ENCODE measurements at places on chromosomes 6 and 20. TPM values are rescaled to one million over a fixed set of nuclear protein-coding genes. Genes with fewer than 3 reads are reported as not detected.

FUT9 gene
- total RNA-seq = not detected

MYBL2 gene
- 0.54 TPM for total RNA-seq

SCUBE3 gene
- 85.1 TPM for total RNA-seq

SLC22A2 gene
- total RNA-seq = not detected

SLPI gene
- 32.0 TPM for total RNA-seq

ZNF165 gene
- 5.3 TPM for total RNA-seq

GPR63 gene
- total RNA-seq = 1.7 TPM

RUNX2 gene
- 1.6 TPM for total RNA-seq

DNA sequence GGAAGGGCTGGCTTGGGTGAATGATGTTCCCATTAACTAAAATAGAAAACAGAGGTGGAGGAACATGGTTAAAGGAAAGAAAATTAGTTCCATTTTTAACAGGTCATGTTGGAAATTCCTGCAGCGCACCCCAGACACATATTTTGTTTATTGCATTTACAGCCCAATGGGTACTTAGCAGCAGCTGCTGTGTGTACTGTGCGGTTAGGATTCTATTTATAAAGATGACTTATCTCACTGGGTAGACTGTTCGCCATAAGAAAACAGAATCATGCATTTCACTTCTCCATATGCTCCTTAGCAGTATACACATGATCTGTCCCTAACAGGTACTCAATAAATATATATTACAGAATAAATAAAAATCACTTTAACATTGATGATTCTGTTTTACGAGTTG, 135.8 kb downstream of the SLC35F1 start:
- no peak for DNase-seq
- no peaks in the 10 kb centered on the region for H3K27me3 ChIP-seq
- no peak overlapping the region for H3K4me3 ChIP-seq
- no peaks in the 10 kb centered on the region for H3K36me3 ChIP-seq
- H3K4me1 ChIP-seq = no peaks in the 10 kb centered on the region
- no peak overlapping the region for H3K27ac ChIP-seq

GRCh38 chr6:169725125-169726048, 1.1 kb upstream of the PHF10 start:
- no peak overlapping the region for H3K4me3 ChIP-seq
- H3K27ac ChIP-seq = peak overlapping the region; percentile 97
- peak; percentile 35 for DNase-seq
- H3K4me1 ChIP-seq = peaks cover 12% of the 10 kb centered on the region

DNA sequence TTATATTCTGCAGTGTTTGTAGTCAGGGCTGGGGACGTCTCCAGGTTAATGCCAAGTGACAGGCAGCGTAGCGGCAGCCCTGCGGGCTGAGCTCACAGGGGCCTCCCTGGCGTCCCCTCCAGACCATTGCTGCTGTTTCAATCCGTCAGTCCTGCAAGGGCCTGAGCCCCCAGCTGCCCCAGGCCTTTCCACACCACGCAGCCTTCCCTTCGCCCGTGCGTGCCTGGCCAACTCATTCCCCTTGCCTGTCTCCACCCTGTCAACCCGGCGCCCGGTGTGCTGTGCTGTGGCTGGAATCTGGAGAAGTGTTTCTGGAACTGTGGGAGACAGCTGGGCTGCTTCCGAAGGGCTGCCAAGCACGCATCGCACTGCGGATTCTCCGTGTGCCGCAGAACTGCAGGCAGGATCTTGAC, 11.9 kb downstream of the BHLHE23 start:
- no peak overlapping the region for H3K4me3 ChIP-seq
- H3K27me3 ChIP-seq = no peaks in the 10 kb centered on the region
- H3K36me3 ChIP-seq = no peaks in the 10 kb centered on the region
- no peak overlapping the region for H3K27ac ChIP-seq
- no peaks in the 10 kb centered on the region for H3K4me1 ChIP-seq
- no peak for DNase-seq

GRCh38 chr6:10081075-10081474, 333.8 kb downstream of the TFAP2A start:
- no peaks in the 10 kb centered on the region for H3K27me3 ChIP-seq
- H3K4me1 ChIP-seq = no peaks in the 10 kb centered on the region
- no peak overlapping the region for H3K4me3 ChIP-seq

DNA sequence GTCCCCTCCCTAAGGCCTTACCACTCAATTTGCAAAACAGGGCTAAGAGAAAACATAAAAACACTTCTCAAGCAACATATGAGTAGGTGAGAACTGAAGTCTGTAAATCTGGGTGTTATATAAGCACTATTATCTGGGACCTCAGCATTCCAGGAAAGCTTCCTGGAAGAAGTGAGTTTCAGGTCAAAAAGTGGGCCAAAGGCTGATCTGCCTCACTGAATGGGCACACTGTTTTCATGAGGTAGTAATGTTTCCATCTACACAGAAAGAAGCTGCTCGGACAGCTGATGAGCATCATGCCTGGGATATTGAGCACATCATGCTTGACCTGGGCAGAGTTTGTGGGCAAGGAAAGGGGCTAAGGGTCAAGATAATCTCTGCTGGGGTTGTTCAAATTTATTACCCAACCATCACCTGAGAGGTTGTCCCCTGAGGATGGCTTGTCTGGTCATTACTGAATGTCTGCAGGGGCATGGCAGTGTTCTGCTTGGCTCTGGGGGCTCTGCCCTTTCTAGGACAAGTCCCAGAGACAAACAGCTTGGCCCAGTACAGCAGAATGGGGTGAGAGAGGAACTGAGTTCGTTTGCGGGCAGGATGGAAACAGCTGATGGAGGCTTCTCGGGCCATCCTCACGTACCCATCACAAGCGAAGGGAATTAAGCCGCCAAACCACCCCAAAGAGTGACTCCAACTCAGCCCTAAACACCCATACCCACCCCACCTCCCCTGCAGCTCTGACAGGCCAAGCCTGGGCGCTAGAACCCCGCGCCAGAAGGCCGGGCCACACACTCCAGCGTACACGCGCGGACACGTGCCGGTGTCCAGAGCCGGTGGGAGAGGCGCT, 1.2 kb upstream of the SYNJ2 start:
- no peaks in the 10 kb centered on the region for H3K36me3 ChIP-seq
- H3K27me3 ChIP-seq = no peaks in the 10 kb centered on the region
- H3K4me1 ChIP-seq = peaks cover 9% of the 10 kb centered on the region
- no peak overlapping the region for H3K4me3 ChIP-seq

- H3K27me3 ChIP-seq = no peaks in the 10 kb centered on the region
- no peak for DNase-seq
- no peak overlapping the region for H3K4me3 ChIP-seq
- no peaks in the 10 kb centered on the region for H3K4me1 ChIP-seq
Observed at GRCh38 chr6:51570168-51570921, 517.1 kb downstream of the PKHD1 start.

DNA sequence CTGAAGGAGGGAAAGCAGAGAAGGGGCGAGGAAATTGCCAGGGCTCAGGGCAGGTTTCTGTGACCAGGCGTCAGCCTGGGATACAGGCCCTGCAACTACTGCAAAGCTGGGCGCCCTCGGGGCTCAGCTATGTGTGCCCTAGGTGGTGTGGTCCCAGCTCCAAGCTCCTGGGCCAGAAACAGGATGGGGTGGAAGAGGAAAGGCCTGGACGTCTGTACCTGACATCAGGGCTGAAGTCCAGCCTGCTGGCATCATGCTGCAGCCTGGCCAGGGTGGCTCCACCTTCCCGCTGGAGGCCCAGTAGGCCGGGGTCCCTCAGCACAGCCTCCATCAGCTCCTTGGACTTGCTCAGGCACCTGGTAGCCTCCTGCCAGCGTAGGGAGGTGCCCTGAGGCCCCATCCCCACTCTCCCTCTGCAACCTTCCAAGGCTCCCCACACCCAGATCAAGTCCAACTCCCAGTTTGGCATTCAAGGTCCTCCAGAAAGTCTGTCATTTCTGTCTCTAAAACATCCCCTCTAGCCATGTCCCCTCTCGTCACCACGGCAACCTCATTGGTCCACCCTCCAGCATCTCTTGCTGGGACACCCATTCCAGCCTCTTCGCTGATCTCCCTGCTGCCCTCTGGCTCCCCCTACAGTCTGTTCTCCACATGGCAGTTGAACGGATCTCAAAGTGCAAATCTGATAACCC, 38.2 kb downstream of the KIAA1755 start:
- H3K27me3 ChIP-seq = no peaks in the 10 kb centered on the region
- H3K4me1 ChIP-seq = peaks cover 3% of the 10 kb centered on the region
- DNase-seq = peak; percentile 49
- no peak overlapping the region for H3K27ac ChIP-seq
- H3K36me3 ChIP-seq = no peaks in the 10 kb centered on the region
- no peak overlapping the region for H3K4me3 ChIP-seq

DNA sequence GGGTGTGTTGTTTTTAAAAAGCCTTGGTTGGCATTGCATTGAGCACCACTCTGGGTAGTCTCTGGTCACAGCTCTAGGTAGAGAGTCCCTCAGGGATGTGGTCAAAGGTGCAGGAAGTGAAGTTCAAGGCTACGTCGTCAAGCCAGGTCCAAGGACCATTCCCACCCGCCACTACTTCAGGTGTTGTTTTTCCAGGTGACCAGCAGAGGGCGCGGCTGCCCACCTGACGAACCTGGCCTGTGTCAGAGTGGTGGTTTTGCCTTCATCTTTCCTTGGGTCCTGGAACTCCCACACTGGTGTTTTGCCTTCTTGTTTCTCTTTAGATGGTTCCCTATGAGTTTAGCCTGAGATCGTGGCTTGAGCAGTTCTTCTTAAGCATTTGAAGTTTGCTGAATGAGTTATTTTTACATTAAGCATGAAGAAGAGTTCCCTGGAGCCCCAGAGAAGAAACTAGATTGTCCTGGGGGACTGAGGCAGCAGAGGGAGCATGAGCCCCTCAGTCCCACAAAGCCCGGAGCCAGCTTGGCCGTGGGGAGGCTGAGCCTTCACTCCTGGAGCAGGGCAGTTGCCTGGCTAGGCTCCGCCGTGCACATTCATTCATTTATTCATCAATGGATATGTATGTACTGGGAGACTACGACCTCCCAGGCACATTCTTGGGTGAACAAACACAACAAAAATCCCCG, 5.6 kb upstream of the PHACTR3 start:
- H3K36me3 ChIP-seq = no peaks in the 10 kb centered on the region
- H3K4me3 ChIP-seq = no peak overlapping the region
- peak; percentile 40 for DNase-seq
- H3K4me1 ChIP-seq = no peaks in the 10 kb centered on the region
- no peak overlapping the region for H3K27ac ChIP-seq
- H3K27me3 ChIP-seq = no peaks in the 10 kb centered on the region

DNA sequence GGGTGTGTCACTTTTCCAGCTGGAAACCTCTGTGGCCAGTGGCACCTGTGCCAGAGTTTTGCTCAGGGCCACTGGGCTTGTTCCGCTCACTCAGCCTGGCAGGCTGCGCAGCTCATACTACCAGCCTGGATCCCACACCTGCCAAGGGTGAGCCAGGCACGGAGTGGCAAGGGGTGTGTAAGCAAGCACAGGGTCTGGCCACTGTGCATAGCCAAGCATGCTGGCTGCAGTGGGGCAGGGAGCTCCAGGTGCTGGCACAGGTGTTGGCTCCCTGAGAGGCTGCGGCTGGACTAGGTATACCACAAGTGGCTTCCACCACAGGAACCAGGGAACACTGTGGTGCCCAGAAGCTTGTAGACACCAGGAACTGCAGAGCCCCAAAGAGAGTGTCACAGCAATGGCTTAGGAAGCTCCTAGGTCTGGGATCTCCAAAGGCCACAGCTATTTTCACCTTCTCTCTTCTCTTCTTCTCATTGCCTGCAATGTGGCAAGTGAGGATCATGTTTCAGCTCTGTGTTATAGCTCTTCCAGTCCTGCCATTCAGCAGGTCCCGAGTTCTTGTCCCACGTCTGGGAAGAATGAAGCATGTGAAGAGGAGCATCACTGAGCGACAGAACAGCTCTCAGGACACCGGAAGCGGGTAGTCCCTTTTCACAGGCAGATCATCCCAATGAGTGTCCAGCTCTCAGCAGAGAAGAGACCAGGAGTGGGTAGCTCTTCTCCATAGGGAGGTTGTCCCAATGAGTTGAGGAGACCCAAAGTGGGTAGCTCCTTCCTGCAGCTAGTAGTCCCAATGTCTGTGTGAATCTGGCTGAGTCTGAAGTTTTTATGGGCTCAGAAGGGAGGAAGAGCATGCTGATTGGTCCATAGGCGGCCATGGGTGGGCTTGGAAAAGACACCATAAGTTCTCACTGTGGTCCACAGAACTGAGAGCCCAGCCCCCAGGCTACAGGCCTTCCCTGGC, 41.3 kb downstream of the WASF1 start:
- no peaks in the 10 kb centered on the region for H3K36me3 ChIP-seq
- no peak for DNase-seq
- H3K27ac ChIP-seq = no peak overlapping the region
- no peaks in the 10 kb centered on the region for H3K27me3 ChIP-seq
- no peaks in the 10 kb centered on the region for H3K4me1 ChIP-seq

GRCh38 chr6:30689022-30689865, 1.5 kb downstream of the NRM start:
- H3K27me3 ChIP-seq = no peaks in the 10 kb centered on the region
- H3K27ac ChIP-seq = no peak overlapping the region
- no peak for DNase-seq
- H3K4me3 ChIP-seq = no peak overlapping the region

- DNase-seq = peak; percentile 50
- no peaks in the 10 kb centered on the region for H3K36me3 ChIP-seq
- no peaks in the 10 kb centered on the region for H3K27me3 ChIP-seq
- H3K4me3 ChIP-seq = no peak overlapping the region
- H3K27ac ChIP-seq = no peak overlapping the region
Observed at GRCh38 chr20:35463455-35464300, 8.3 kb downstream of the CEP250 start.

DNA sequence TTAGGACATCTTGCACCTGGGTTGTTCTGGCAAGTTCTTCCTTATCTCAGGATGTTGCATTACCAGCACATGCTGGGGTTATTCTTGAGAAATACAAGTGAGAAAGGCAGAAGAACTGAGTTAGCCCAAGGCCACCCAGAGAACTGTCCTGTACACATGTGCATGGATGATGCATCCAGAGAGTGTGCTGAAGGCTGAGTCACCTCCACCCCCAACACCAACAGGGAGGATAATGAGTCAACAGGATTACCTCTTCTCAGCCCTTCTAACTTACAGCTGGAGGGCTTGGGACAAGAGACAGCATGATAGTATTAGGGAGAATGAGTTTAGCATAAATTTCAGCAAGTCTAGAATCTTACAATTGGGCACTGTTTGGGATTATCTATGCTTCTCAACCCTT, 8.5 kb downstream of the SCGN start:
- H3K4me1 ChIP-seq = no peaks in the 10 kb centered on the region
- no peaks in the 10 kb centered on the region for H3K27me3 ChIP-seq
- no peak overlapping the region for H3K27ac ChIP-seq
- DNase-seq = no peak

GRCh38 chr20:3727401-3728021, 5.0 kb upstream of the HSPA12B start:
- H3K4me3 ChIP-seq = no peak overlapping the region
- H3K27me3 ChIP-seq = no peaks in the 10 kb centered on the region
- no peaks in the 10 kb centered on the region for H3K36me3 ChIP-seq
- H3K4me1 ChIP-seq = no peaks in the 10 kb centered on the region
